CD8-positive, alpha-beta T cell (primary cell): ENCODE measurements at places on chromosomes 7 and 10.

GRCh38 chr10:60892571-60892970, 51.4 kb downstream of the RHOBTB1 start:
- no peak for DNase-seq

DNA sequence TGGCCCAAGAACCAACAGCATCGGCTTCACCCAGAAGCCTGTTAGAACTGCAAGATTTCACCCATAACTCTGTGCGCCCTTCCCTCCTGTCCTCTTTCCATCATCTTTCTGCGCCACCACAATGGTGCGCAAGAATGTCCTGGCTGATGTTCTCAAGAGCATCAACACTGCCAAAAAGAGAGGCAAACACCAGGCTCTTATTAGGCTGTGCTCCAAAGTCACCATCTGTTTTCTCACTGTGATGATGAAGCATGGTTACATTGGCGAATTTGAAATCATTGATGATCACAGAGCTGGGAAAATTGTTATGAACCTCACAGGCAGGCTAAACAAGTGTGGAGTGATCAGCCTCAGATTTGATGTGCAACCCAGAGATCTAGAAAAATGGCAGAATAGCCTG, 115.2 kb upstream of the FGFR2 start:
- no peak for DNase-seq

GRCh38 chr7:36083626-36084380, 69.3 kb upstream of the EEPD1 start:
- no peak for DNase-seq

DNA sequence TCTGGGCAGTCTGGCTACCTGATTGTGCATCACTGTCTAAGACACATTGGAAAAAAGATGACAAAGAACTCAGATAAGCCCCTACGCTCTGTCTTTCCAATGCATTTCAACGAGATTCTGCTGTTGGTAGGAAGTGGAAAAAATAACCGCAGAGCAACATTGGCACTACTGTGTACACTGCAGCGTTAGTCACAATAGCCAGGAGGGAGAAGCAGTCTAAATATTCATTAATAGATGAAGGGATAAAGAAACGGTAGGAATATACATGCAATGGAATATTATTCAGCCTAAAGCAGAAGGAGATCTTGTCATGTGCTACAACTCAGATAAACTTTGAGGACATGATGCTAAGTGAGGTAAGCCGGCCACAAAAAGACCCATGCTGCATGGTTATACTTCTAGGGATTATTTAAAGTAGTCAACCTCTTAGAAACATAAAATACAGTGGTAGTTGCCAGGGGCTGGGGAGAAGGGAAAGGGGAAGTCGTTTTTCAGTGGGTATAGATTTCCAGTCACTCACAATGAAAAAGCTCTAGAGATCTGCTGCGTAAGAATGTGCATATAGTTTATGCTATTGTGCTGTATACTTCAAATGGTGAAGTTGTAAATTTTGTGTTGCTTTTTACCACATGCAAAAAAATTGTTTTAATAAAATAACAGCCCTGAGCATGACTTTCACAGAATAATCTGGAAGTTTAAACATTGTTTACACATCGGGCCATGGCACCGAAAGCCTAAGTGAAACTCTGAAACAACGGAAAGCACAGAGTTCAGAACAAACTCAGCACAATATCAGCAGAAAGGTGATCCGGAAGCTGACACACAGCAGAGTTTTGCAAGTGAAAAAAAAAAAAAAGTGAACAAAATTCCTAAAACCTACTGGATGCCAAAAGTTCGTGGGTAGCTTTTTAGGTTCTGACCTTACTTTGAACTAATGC, 40.1 kb downstream of the ELMO1 start:
- no peak for DNase-seq

GRCh38 chr7:92749832-92750446, 86.4 kb downstream of the CDK6 start:
- no peak for DNase-seq

- DNase-seq, result no peak
These were observed 3.6 kb upstream of the ITGB8 start for GRCh38 chr7:20327055-20327454.

DNA sequence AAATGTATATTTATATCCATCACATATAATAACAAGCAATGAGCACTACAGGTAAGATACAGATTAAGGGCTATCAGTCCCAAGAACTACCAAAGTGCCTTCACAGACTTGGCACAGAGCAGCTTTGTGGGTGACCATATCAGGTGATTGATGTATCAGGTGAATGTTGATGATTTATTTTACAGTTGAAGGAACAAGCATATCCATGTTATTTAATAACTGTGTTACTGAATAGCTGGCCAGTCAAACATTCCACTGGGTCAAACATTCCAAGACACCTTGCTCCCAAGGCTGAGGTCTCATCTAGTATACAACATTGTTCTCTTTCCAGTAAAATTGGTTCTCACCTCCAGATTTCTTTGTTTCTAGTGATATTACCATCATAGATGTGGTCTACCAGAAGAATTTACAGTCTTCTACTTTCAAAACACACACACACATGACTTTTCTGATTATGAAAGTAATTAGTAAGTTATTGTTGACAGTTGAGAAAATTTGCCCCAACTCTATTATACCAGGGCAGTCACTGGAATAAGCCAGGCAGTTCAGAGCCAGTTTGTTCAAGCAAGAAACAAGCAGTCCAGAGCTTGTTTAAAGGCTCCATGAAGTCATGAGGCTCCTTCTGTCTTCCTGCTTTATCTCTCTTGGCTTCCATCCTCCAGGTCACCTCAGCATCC, 68.2 kb downstream of the ELAPOR2 start:
- no peak for DNase-seq
